ENCODE measurements at places on chromosomes 6 and 20.
A peak's percentile ranks its signal among the peaks of the same experiment; 100 is the strongest.

GRCh38 chr6:52555518-52556233, 21.2 kb downstream of the TRAM2 start:
- no peak for DNase-seq

GRCh38 chr6:18306977-18307376, 42.6 kb upstream of the DEK start:
- no peak for DNase-seq

GRCh38 chr6:72216222-72217068, 330.1 kb downstream of the RIMS1 start:
- DNase-seq: no peak

DNA sequence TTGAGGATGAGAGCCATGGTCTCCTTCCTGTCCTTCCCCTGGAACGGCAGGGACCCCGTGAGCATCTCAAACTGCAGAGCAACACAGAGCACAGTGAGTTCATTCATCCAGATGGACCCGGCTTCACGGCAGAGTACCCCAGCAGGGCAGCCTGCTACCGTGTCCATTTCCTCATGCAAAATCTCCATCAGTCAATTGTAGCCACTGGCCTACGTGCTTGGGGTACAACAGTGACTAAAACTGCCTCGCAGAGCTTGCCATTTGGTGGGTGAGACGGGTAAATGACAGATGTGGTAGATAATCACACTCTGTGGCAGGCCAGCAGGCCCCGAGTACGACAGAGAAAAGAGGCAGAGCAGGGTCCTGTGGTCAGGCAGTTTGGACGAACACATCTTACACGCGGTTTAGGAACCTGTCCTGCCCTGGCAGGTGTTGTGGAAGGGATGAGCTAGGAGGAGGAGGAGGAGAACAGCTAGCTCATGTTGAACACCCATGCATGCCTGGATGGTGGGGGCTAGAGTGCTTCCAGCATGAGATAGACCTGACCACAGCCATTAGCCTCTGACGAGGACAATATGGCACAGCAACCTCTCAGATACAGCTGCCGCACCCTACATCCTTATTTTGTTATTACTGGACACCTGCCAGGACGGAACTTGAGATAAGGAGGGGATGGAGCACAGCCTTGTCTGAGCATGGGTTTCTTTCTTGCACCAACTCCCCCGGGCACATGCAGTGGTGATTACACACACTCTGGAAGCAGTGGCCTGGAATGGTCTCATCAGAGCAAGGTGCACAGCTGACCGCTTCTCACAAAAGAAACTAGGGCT, 95.6 kb downstream of the RAMACL start:
- no peak for DNase-seq

- no peak for DNase-seq
These were observed 293.2 kb downstream of the NRN1 start for GRCh38 chr6:5713519-5713918.

- no peak for DNase-seq
These were observed 13.4 kb upstream of the MYO6 start for GRCh38 chr6:75735491-75736186.

DNA sequence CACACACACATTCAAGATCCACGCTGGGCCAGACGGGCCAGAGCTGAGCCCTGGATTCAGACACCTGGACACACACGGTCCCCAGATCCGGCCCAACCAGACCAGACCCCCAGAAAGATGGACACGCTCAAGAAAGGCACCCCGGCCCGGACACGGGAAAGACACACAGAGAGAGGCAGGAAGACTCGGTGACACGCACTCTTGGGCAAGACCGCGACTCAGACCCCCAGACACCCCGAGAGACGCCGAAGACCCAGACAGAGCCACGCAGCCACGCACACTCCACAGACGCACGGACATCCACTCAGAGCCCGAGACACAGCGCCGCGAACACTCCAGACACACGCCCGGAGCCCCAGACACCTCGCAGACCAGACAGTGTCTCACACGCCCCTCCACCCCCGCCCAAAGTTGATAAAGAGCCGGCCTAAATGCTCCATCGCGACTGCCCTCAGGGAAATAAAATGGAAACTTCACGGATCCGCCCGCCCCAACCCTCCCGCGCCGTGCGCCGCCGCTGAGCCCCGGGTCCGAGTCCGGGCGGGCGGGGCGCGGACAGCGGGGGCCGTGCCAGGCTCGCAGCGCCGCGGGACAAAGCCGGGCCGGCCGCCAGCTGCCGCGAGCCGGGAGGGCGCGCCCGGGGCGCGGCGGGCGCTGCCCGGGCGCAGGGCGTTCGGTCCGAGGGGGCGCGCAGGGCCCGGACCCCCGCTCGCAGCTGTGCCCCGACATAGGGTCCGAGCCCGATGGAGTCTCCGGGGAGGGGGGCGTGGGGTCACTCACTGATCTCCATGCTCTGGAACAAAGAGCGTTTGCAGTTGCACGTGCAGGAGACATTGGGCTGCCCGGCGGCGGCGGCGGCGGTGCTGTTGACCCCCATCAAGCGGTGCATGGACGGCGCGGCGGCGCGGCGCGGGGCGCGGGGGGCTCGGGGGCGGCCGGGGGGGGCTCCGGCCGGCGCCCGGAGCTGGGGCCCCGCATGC, 831 bp downstream of the PMEPA1 start:
- no peak for DNase-seq

- no peak for DNase-seq
These were observed 193.9 kb downstream of the DLL1 start for GRCh38 chr6:170096803-170097504.

DNA sequence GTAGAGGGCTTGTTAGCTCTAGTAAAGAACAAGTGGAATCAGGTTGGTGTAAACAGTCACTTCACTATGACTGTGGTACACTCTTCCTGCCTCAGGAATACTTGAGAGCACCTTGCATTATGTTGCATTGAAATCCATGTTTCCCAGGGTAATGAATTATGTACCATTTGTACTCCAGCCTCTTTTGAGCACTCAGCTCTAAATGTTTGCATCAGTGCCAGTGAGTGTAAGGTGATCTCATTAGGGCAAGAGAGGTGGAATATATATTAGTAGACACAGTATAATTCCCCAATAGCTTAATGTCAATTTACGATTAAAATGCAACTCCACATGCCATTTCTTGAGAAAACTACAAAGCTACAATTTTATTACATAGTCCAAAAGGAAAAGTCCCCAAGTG, 319.6 kb upstream of the POU3F2 start:
- DNase-seq: no peak

DNA sequence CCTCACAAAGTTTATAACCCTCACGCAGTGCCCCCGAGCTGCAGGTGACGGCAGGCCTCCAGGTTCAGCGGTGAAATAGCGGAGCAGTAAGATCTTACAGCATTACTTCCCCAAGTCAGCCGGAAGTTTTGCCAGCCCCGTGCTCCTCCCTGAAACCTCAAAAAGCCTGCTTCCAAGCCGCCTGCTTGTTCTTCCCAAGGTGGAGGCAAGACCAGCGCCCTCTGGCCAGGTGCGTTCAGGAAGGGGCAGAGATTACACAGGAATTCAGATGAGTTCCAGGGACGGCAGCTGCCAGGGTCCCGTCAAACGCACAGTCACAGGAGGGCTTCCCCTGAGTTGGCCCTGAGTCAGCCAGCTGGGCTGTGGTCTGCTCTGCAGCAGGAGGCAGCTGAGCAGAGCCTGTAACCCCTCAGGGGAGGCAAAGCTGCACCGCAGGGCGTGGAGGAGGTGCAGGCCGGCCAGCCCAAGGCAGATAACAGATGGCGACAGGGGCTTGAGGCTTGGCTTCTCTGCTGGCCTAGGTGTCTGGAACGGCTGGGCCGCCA, 124.1 kb upstream of the RPS6KA2 start:
- no peak for DNase-seq

GRCh38 chr6:125974214-125974866, 12.0 kb upstream of the TRMT11 start:
- DNase-seq: peak; percentile 53

DNA sequence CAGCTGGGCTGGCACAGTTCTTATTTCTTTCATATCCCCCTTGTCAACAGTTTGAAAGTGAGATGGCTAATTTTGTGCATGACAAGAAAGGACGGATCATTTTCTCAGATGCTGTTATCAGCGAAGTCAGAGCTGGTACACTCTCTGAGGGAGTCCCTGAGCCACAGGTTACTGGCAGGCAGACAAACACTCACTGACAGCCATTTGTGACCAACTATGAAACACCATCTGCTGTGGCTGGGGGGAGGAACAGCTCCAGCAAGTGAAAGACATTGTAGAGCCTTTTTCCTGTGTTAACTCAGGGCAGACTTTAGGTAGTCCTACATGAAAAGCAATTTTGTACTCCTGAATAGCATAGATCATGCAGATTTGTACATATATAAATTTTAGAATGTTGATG, 22.2 kb downstream of the OLIG3 start:
- no peak for DNase-seq

- no peak for DNase-seq
These were observed 5.7 kb downstream of the TMEM151B start for GRCh38 chr6:44275749-44276648.

GRCh38 chr6:3793545-3793944, 42.0 kb upstream of the PXDC1 start:
- no peak for DNase-seq

DNA sequence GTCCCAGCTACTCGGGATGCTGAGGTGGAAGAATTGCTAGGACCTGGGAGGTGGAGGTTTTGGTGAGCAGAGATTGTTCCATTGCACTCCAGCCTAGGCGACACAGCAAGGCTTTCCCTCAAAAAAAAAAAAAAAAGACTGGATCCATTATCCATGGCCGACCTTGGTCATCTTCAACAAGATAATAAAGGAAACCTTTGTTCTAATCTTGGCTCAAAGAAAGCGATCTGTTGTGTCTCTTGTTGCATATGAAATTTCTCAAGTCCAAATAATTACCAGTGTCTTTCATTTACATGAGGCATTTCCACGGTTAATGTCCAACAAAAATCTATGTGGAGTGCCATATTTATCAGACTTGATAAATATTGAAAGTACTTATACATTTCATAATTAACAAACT, 23.7 kb upstream of the KIF16B start:
- no peak for DNase-seq

GRCh38 chr6:12893036-12893435, 176.5 kb downstream of the PHACTR1 start:
- DNase-seq: no peak

- DNase-seq: no peak
These were observed 1.2 kb downstream of the SLC35D3 start for GRCh38 chr6:136923116-136923953.

DNA sequence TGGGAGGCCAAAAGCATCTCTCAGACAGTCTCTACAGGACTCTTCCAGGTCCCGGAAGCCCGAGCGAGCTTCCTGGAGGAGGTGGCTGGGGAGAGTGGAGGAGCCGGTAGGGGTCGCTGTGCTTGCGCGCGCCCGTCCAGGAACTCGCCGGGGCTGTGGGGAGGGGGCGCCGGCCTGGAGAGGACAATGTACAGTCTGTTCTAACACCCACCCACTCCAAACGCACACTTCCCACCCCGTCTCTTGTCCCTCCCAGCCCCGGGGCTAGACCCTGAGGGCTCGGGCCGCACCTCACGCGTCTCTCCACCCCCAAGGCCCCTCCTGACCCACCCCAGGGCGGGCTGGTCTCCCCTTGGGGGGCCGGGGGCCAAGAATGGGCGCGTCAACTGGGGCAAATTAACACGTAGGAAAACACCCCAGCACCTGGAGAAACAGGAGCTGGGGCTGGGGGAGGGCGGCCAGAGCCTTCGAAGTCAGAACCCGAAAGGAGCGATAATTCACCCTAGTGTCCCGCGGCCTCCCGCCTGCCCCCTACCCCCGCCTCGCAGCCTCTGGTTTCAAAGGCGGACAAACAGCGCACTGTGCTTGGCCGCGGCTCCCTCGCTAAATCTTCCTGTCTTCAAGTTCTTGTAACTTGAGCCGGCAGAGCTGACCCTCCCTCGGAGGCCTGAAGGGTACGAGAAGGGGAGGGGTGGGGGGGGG, 103.2 kb upstream of the FOXP4 start:
- DNase-seq: no peak

DNA sequence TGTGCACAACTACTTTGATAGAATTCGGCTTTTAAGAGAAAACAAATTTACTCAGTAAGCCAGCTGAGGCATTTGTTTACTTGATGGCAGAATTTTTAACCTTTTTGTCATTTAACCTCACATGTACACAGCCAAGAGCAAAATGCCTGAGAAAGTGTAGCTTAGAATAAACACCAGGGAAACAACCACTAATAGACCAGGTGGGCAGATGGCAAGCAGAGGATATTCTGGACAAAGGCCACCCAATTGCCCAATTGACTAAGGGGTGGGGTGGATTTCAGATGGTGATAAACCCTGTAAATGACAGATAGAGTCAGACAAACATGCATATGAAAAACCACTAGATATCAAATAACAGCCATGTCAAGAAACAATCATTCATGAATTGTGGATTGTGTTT, 190.7 kb upstream of the FBXL4 start:
- DNase-seq: no peak

All from activated CD4-positive, alpha-beta T cell treated with anti-CD3 and anti-CD28 coated beads, Interleukin-2, Interleukin-6, amounts not matched to agents 100 ng/mL and 50 ng/mL, durations not matched to agents 16 hours and 8 hours (primary cell).